ENCODE measurements at places on chromosomes 7 and 10. TPM values are rescaled to one million over a fixed set of nuclear protein-coding genes. Genes with fewer than 3 reads are reported as not detected.

C7orf57 gene
- total RNA-seq: 0.56 TPM

IKZF1 gene
- 0.71 TPM for total RNA-seq

GRCh38 chr10:60425392-60426110, 35.9 kb upstream of the ANK3 start:
- no peaks in the 10 kb centered on the region for H3K4me1 ChIP-seq
- no peak overlapping the region for H3K4me3 ChIP-seq
- H3K27me3 ChIP-seq: peaks cover 12% of the 10 kb centered on the region
- DNase-seq: no peak

- H3K4me1 ChIP-seq: no peaks in the 10 kb centered on the region
- no peak overlapping the region for H3K4me3 ChIP-seq
- no peak for DNase-seq
- no peaks in the 10 kb centered on the region for H3K27me3 ChIP-seq
- no peak overlapping the region for H3K27ac ChIP-seq
- H3K36me3 ChIP-seq: no peaks in the 10 kb centered on the region
Observed at GRCh38 chr7:51198654-51199053, 118.0 kb downstream of the COBL start.

DNA sequence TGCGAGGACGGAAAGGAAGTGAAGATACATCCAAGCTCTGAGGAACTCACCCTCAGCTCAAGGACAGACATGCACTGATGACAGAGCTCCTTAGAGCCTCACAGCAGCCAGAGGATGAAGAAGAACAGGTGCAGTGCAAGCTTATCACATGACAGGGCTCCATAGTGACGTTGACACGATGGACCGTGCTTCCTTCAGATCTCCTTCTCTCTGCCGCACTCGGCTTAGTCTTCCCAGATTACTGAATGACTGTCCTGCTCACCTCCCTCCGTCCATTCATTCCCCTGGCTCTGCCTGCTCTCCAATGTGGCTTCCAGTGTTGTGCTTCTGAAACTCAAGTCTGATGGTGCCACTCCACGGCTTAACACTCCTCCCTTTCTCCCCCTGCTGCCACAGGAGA, 161.5 kb upstream of the PFKP start:
- no peaks in the 10 kb centered on the region for H3K4me1 ChIP-seq
- no peak overlapping the region for H3K4me3 ChIP-seq
- H3K36me3 ChIP-seq: no peaks in the 10 kb centered on the region
- no peak for DNase-seq
- no peaks in the 10 kb centered on the region for H3K27me3 ChIP-seq
- no peak overlapping the region for H3K27ac ChIP-seq

- H3K27me3 ChIP-seq: no peaks in the 10 kb centered on the region
- H3K27ac ChIP-seq: no peak overlapping the region
- no peaks in the 10 kb centered on the region for H3K4me1 ChIP-seq
Observed at GRCh38 chr7:113996405-113996804, 77.6 kb upstream of the PPP1R3A start.

- DNase-seq: no peak
- no peaks in the 10 kb centered on the region for H3K4me1 ChIP-seq
- no peak overlapping the region for H3K4me3 ChIP-seq
- H3K36me3 ChIP-seq: no peaks in the 10 kb centered on the region
Observed at GRCh38 chr7:80264769-80265495, 130.3 kb downstream of the GNAI1 start.

DNA sequence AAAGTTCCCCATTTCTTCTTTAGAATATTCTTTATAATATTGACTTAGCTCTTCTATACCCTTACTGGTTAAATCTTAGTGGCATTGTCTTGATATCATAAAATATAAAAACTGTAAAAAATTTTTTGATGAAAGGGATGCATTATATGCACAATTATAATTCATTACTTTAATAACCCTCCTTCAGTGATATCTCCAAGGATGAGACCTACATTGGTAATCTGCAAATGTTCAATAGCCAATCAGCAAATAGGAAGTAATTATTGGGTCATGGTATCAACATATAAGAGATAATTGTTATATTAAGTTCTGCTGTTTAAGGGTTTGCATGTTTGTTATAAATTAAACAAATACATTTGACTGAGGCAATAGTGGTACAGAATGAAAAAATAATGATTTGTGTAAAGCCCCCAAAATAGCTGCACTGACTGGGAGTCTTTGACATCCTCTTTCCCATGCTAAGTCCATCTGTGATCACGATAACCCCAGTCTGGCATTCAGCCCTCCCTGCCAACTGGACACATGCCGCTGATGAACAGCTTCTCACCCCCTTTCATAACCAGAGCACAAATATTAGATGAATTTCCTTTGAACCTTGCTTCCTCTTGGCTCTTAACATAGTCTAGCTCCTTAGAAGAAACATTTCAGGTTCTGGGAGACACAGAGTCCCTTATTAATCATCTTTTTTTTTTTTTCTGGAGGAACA, 169.5 kb downstream of the CPED1 start:
- no peak overlapping the region for H3K4me3 ChIP-seq
- H3K27ac ChIP-seq: no peak overlapping the region
- H3K27me3 ChIP-seq: no peaks in the 10 kb centered on the region
- H3K36me3 ChIP-seq: no peaks in the 10 kb centered on the region
- no peak for DNase-seq
- no peaks in the 10 kb centered on the region for H3K4me1 ChIP-seq

MRC1 gene
- total RNA-seq: 0.11 TPM

DNA sequence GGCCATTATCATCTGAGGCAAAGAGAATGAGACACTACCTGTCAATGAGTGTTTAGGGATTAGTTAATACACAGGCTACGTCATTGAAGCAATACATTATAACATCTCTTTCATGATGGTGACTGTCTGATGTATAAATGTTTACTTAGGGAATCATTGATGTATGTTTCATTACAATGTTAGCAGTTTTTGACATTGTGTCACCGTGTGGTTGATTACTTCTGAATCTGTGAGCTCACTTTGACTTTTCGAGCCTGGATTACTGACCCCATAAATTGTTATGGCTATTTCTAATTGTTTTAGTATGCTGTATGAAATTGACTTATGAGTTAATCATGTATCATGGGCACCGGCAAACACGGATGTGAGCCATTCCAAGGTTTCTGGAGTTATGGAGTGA, 494.0 kb downstream of the MAGI2 start:
- no peak for DNase-seq
- H3K4me1 ChIP-seq: peaks cover 3% of the 10 kb centered on the region
- no peak overlapping the region for H3K4me3 ChIP-seq
- H3K27ac ChIP-seq: no peak overlapping the region
- H3K27me3 ChIP-seq: no peaks in the 10 kb centered on the region

GRCh38 chr10:132373241-132373955, 23.6 kb upstream of the PWWP2B start:
- no peak overlapping the region for H3K27ac ChIP-seq
- DNase-seq: no peak
- no peaks in the 10 kb centered on the region for H3K4me1 ChIP-seq
- H3K27me3 ChIP-seq: no peaks in the 10 kb centered on the region

IL15RA gene
- total RNA-seq: 0.98 TPM

TPK1 gene
- total RNA-seq: 1.8 TPM

All from H1 (cell line).